ENCODE measurements at places on chromosomes 2 and 18.

DNA sequence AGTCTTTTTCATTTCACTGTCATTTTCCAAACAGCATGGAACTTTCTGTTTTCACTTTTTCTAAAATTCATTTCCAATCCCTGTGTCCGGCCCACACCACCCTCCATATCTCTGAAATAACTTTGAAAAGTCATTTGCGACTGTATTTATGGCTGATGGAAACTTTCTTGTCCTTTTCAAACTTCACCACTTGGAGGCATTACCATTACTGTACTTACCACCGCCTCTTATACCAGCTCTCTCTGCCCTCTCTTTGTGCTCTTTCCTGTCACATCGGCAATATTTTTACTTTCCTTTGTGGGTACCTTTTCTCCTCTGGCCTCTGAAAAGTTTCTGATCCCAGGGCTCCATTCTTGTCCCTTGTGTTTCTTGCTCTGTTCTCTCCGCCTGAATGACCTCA is 39.5 kb upstream of the IL1RL1 start:
- DNase-seq, result no peak

DNA sequence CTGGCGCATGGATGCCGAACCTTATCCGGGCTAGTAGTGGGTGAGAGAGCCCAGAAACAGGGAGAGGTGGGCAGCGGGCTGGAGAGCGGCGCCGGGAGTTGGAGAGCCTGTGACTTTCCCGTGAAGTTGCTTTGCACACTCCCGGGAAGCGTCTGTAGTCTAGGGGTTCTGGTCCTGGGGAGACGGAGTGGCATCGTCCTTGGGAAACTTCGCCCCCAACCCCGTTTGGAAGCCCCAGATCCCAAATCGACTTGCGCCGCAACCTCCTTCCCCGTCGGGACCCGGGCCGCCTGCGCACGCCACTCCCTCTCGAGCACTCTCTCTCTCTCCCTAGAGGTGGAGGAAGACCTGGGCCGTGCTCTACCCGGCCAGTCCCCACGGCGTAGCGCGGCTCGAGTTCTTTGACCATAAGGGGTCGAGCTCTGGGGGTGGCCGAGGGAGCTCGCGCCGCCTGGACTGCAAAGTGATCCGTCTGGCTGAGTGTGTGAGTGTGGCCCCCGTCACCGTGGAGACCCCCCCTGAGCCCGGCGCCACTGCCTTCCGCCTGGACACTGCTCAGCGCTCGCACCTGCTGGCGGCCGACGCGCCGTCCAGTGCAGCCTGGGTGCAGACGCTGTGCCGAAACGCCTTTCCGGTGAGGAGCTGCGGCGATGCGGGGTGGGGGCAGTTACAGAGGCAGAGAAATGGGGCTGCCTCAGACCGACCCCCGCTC is 456 bp downstream of the DOK1 start:
- DNase-seq, result no peak

GRCh38 chr2:44635725-44636124 is 274.0 kb downstream of the CAMKMT start:
- DNase-seq, result no peak

GRCh38 chr2:133362061-133362476 is 206.2 kb downstream of the NCKAP5 start:
- DNase-seq, result peak; percentile 45

GRCh38 chr2:36915627-36916026 is 50.7 kb downstream of the STRN start:
- no peak for DNase-seq

- no peak for DNase-seq
Measured at GRCh38 chr2:47150175-47150574, 4.9 kb downstream of the STPG4 start.

GRCh38 chr2:105784589-105784988 is 39.9 kb downstream of the NCK2 start:
- no peak for DNase-seq

DNA sequence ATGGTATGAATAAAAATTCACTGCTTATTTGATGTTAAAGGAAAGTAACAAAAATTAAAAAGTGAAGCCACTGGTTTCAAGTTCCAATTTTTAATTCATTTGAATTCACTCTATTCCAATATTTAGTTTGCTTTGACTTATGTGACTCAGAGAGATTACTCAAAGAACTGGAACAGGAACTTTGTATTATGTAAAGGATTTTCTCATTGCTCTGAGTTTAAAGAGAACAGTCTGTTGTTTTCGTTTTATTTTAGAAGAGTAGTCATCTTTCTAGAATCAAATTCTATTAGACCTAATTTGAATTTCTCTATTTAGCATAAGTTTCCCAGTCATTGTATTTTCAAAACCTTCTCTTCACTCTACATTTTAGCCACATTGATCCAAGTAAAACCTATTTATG is 300.1 kb upstream of the SLC8A1 start:
- no peak for DNase-seq

DNA sequence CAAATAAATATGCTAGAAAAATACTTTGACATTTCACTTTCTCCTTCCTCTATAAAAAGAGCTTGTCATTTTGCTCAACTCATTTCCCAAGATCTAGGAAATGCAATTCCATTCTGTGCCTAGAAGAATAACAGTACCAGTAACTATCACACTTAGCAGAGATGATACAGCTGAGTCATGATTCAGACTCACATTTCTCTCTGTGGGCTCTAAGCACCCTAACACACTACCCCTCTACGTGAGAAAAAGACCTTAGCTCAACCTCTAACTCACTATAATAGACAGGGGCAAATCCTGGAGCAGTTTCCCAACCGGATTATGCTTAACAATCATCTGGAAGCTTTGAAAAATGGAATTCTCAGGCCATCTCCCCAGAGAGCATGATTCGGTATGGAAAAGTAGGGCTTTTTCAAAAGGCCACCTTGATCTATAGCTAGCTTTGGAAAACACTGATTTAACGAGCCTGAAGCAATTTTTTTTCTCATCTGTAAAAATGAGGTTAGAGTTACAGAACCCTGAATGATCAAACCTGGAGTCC is 1312.3 kb upstream of the PIK3C3 start:
- no peak for DNase-seq

GRCh38 chr18:9706081-9706935 is 1.8 kb upstream of the RAB31 start:
- no peak for DNase-seq

- no peak for DNase-seq
Measured at GRCh38 chr2:148479398-148479797, 165.2 kb upstream of the EPC2 start.

DNA sequence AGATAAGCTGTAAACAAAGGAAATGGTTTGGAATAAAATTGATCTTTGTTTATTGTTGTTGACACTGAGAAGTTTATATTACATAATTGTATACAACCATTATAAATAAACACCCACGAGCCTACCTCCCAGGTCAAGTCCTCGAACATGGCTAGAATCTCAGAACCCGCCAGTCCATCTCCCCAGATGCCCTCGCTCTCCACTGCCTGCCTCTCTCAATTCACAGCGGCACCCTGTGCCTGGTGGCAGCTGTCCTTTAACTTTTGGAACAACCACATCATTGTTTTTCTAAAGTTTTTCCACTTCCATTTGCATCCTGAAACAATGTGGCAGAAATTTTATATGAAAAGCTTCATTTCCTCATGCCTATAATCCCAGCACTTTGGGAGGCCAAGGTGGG is 52.2 kb upstream of the OTOS start:
- DNase-seq, result no peak

DNA sequence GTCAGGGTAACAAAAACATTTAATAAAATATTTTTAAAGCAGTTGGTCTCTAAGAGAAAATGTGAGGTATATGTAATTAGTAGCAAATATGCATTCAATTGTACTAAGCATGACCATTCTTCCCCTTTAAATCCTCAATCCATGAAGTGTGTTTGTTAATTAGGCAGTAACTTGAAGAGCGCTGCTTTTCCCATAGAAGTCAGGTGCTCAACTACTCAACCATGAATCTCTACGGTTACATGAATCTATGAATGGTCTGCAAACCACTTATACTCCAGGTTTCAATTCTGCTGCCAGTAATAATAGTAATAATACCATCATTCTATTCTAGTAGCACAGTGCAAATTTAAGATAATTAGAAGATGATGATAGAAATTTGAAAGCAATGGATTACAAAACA is 55.8 kb downstream of the SLC8A1 start:
- no peak for DNase-seq

GRCh38 chr2:75799859-75800258 is 89.1 kb upstream of the GCFC2 start:
- DNase-seq, result no peak

GRCh38 chr2:152635635-152636298 is 81.5 kb downstream of the PRPF40A start:
- peak; percentile 58 for DNase-seq

DNA sequence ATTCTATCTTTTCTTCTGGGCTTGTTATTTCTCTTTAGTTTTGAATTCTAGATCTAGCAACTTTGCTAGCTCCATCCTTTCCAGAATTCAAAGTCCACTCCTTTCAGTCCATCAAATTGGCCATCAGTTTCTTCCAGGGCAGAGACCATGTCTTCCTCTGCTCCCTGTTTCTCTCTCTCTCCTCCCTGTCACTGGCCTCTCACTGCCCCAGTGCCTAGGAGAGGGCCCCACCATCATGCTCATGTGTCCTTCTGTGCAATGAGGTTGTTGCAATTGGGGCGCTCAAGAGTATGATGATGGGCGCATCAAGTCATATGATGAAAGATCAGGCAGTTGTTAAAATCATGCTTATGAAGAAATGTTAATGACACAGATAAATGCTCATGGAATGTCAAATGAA is 159.2 kb upstream of the HS6ST1 start:
- DNase-seq, result no peak

DNA sequence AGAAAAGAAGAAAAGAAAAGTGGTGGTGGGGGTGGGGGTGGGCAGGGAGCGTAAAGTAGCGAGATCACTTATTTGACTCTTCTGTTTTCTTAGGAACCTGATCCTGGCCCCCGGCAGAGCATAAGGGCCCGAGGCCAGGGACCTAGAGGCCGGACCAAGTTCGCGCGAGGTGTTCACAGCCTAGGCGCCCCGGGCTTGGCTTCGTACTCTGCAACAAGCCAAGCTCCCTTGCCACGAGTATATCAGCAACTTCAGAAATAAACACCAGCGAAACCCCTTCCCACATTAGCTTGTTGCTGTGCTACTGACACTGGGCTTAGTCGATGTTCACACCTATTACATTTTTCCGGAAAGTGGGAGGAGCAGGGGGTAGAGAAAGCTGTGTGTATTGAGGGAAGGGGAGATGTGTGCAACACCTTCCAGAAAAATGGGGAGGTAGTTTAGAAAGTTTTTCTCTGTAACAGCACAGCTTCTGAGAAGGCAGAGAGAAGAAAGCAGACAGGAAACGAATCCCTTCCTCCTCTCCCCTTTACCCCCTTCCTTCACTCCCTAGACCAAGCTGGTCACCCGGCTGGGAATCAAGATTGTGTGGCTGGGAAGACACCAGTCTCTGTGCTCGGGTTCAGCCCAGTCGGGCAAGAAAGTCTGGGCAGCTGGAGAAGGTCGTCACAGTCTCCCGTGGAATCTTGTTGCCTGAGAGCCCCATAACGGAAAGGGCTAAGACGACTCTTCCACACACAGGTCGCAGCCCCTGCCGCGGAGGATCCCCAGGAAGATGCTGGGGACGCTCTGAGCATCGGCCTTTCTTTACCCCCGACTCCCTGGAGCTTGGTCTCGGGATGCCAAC is 12.0 kb upstream of the SATB2 start:
- no peak for DNase-seq

GRCh38 chr2:45388541-45389100 is 222.4 kb downstream of the SRBD1 start:
- no peak for DNase-seq

DNA sequence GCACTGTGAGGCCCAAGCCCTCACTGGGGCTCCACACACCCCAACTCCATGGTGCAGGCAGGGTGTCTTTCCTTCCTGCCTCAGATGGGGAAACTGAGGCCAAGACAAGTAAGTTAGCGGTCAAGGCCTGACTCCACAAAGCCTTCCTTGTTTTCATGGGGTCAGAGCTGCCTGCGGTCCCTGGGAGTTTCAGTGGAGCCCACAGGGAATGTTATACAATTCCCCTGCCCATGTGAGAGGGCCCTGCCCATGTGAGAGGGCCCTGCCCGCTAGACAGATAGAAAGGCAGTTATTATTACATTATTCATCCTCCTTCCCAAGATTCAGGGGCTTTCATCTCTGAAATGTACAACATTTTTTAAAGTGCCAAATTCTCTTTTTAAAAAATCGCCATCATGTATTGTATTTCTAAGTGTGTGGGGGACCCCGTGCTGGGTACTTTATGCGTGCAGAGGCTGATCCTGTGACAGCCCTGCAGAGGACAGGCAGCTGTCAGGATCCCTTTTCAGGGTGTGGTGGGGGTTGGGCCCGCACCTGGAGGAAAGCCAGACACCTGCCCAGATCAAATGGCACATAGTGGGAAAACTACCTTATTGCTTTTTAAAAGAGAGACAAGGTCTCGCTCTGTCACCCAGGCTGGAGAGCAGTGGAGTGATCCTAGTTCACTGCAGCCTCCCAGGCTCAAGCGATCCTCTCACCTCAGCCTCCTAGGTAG is 23.4 kb downstream of the FBLN7 start:
- DNase-seq, result no peak

- peak; percentile 60 for DNase-seq
Measured at GRCh38 chr2:182858671-182859070, 7.8 kb downstream of the FRZB start.

DNA sequence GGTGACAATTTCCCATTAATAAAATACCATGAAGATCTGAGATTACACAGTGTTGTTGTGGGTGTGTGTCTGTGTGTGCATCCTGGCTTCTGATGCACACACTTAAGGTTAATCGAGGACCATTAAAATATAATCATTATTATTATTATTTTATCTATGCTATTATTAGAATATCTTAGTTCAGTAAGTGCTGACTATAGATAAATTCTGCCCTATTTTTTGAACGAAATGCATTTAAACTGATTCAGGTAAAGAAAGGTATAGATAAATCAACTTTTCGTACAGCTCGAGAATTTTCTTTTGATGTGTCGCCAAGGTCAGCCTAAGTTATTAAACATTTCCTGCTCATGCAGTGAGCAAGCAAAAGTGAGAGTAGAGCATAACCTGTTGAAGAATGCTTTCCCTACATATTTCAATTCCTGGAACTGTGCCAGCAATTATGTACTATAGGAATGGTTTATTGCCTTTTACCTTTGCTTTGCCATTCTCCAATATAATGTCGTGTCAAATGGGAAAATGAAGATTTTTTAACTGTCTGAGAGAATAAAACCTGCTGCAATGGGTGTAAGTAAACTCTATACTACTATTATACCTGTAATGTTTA is 25.8 kb downstream of the KCNJ3 start:
- DNase-seq, result no peak

DNA sequence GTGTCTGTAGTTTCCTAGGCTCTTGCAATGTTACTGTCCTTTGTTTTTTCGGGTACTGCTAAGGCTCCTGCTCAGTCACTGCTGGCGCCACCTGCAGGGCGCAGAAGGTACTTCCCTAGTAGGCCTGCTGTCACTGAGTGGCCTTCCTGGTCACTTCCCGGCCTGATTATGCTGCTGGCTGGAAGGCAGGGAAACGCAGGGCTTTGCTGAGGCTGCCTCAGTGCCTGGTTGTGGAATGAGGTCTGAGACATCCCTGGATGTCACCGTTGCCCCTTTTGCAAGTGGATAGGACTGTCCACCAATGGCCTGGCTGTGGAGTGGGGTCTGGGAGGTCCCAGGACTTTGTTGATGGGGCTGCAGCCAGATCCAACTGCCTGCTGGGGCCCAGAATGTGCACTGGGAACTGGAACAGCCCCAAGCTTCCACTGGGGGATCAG is 13.1 kb downstream of the DAW1 start:
- DNase-seq, result peak; percentile 73

- no peak for DNase-seq
Measured at GRCh38 chr2:186962085-186962747, 113.2 kb upstream of the ZSWIM2 start.

GRCh38 chr2:132374961-132375360 is 41.6 kb upstream of the GPR39 start:
- DNase-seq, result peak; percentile 52

- no peak for DNase-seq
Measured at GRCh38 chr18:29172756-29173067, 995.8 kb upstream of the CDH2 start.
